Gastroesophageal sphincter (tissue), 4 donors: ENCODE measurements at places on chromosomes 16 and 17. TPM values are rescaled to one million over a fixed set of nuclear protein-coding genes. Genes with fewer than 3 reads are reported as not detected.
A peak's percentile ranks its signal among the peaks of the same experiment; 100 is the strongest.

DNA sequence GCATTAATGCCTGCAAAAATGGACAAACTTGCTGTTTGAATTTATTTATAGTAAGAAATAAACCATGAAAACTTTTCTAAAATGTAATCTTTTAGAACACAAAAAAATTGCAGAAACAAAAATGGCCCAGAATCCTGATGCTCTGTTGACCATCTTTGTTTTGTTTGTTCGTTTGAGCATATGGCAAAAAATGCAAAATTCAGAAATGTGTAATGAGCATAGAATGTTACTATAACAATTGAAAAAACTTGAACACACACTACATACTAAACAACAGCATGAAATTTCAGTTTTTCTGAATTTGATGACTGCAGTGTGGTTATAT, 1.1 kb upstream of the KPNA2 start:
- no peak overlapping the region for H3K27ac ChIP-seq
- no peaks in the 10 kb centered on the region for H3K27me3 ChIP-seq
- no peak for ATAC-seq
- H3K4me3 ChIP-seq: no peak overlapping the region
- H3K4me1 ChIP-seq: no peaks in the 10 kb centered on the region

- no peaks in the 10 kb centered on the region for H3K4me1 ChIP-seq
- H3K4me3 ChIP-seq: no peak overlapping the region
- H3K27me3 ChIP-seq: no peaks in the 10 kb centered on the region
- no peak overlapping the region for H3K27ac ChIP-seq
- H3K36me3 ChIP-seq: peaks cover 92% of the 10 kb centered on the region
- no peak for ATAC-seq
These were observed 40.5 kb downstream of the ABHD15 start for GRCh38 chr17:29526322-29526721.

- no peaks in the 10 kb centered on the region for H3K36me3 ChIP-seq
- no peak overlapping the region for H3K27ac ChIP-seq
- no peak for ATAC-seq
- no peak overlapping the region for H3K4me3 ChIP-seq
- H3K27me3 ChIP-seq: peaks cover 24% of the 10 kb centered on the region
- H3K4me1 ChIP-seq: no peaks in the 10 kb centered on the region
These were observed 15.0 kb upstream of the TAC4 start for GRCh38 chr17:49862781-49863331.

DNA sequence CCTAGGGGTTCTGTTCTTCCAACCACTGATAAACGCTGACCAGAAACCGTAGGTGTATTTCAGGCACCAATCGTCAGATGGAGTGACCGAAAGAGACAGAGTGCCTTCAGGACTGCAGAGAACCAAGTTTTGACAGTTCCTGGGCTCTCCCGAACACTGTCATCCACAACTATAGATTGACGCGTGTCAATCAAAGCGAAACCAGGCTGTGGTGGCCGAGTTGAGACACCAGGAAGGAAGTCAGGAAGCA, 11.9 kb upstream of the AURKB start:
- no peaks in the 10 kb centered on the region for H3K36me3 ChIP-seq
- no peaks in the 10 kb centered on the region for H3K27me3 ChIP-seq
- ATAC-seq: no peak
- H3K27ac ChIP-seq: peak overlapping the region; percentile 97
- peaks cover 58% of the 10 kb centered on the region for H3K4me1 ChIP-seq

DNA sequence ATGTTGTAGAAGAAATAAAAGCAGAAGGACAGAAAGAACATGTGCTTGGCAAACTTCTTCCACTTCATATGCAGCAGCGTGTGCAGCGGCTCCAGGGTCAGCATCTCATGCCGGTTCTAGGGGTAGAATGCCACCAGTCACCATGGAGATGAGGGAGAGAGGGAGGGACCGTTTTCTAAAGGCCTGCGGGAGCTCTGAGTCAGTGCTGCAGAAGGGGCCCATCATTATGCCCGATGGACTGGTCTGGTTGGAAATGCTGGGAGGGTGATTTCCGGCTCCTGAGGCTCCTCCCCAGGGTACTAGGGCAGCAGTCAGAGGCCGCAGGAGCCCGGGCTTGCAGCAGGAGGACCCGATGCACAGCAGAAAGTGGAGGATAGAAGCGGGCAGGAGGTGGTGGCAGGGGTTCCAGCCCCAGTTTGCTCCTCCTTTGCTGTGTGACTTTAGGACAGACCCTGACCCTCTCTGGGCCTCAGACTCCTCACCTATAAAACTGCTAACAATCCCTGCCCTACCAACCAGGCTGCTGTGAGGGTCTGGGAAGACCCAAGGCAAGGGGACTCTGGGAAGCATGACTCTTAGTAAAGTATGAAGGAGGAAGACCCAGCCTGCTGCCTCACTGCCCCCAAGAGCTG, 28.6 kb downstream of the TRPV3 start:
- H3K27me3 ChIP-seq: peaks cover 61% of the 10 kb centered on the region
- ATAC-seq: no peak
- no peaks in the 10 kb centered on the region for H3K36me3 ChIP-seq
- H3K4me1 ChIP-seq: no peaks in the 10 kb centered on the region

DNA sequence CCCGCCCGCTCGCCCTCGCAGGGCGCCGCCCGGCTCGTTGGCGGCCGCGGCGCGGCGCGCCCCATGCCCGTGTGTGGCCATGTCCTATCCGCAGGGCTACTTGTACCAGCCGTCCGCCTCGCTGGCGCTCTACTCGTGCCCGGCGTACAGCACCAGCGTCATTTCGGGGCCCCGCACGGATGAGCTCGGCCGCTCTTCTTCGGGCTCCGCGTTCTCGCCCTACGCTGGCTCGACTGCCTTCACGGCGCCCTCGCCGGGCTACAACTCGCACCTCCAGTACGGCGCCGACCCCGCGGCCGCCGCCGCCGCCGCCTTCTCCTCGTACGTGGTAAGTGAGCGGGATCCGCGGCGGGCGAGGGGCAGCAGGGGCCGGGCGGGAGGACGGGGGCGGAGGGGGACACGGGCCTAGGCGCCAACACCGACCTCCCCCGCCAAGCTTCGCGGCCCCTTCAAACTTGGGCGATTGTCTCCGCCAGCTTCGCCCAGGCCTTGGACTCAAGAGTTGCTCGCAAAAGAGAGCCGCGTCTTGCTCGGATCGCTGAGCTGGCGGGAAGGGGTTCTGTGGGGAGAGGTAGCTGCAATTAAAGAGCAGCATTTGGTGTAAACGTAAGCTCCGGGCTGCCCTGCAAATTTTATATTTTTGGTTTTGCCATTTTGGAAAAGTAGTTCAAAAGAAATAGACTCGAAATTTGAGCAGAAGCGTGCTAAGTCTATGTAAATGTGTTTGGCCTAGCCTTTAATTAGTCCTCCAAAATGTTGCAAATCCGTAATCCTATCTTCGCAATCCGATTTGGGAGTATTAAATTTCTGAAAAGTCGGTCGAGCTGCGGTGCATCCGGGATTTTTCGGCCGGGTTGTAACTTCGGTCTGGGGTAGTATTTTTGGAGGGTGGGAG, 702 bp downstream of the IRX5 start:
- H3K36me3 ChIP-seq: no peaks in the 10 kb centered on the region
- no peak overlapping the region for H3K27ac ChIP-seq
- peaks cover 69% of the 10 kb centered on the region for H3K4me1 ChIP-seq
- ATAC-seq: no peak

GRCh38 chr16:56849690-56850680, 15.0 kb upstream of the SLC12A3 start:
- no peak overlapping the region for H3K4me3 ChIP-seq
- H3K27ac ChIP-seq: no peak overlapping the region
- ATAC-seq: no peak
- H3K27me3 ChIP-seq: no peaks in the 10 kb centered on the region
- no peaks in the 10 kb centered on the region for H3K36me3 ChIP-seq

The CSH1 gene
- total RNA-seq: not detected

The SEZ6 gene
- not detected for total RNA-seq
